ENCODE measurements at places on chromosomes 11 and 22. TPM values are rescaled to one million over a fixed set of nuclear protein-coding genes. Genes with fewer than 3 reads are reported as not detected.

GRCh38 chr22:50146439-50147238 lies 23.9 kb upstream of the PANX2 start:
- no peak for DNase-seq

DNA sequence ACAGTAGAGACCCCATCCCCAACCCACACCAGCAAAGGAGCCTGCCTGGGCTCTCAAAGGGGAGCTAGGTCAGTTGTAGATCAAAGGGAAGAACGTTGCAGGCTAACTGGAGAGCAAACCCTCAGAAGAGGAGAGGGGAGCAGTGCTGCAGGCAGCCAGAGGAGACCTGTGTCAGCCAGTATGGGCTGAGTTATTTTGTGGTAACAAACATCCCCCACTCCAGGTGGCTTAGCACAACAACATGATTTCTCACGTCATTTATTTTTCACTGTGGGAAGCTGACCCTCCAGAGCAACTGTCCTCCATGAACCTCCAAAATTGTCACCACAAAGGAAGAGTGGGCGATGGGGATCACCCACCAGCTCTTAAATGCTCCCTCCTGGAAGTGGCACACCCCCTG lies 19.8 kb upstream of the SHANK2 start:
- DNase-seq = no peak

DNA sequence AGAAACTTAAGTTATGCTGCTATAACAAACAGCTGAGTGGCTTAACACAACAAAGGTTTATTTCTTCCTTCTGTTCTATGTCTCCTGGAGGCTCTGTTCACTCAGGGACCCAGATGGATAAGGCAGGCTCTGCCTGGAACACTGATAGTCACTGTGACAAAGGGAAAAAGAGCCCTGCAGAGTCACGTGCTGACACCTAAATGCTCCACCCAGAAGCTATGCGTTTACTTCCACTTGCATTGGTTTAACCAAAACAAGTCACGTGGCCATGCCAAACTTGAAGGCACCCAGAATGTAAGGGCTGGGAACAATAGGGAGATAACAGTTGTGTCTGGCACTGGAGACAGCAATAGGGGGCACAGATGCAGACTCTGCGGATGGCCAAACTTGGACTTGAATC lies 3.4 kb upstream of the MS4A15 start:
- no peak for DNase-seq

The INPP5J gene
- 5.5 TPM for total RNA-seq

- DNase-seq = no peak
Observed at GRCh38 chr11:31995525-31996094, 95.3 kb upstream of the RCN1 start.

GRCh38 chr22:38628444-38628843 lies 27.7 kb downstream of the FAM227A start:
- DNase-seq = no peak

DNA sequence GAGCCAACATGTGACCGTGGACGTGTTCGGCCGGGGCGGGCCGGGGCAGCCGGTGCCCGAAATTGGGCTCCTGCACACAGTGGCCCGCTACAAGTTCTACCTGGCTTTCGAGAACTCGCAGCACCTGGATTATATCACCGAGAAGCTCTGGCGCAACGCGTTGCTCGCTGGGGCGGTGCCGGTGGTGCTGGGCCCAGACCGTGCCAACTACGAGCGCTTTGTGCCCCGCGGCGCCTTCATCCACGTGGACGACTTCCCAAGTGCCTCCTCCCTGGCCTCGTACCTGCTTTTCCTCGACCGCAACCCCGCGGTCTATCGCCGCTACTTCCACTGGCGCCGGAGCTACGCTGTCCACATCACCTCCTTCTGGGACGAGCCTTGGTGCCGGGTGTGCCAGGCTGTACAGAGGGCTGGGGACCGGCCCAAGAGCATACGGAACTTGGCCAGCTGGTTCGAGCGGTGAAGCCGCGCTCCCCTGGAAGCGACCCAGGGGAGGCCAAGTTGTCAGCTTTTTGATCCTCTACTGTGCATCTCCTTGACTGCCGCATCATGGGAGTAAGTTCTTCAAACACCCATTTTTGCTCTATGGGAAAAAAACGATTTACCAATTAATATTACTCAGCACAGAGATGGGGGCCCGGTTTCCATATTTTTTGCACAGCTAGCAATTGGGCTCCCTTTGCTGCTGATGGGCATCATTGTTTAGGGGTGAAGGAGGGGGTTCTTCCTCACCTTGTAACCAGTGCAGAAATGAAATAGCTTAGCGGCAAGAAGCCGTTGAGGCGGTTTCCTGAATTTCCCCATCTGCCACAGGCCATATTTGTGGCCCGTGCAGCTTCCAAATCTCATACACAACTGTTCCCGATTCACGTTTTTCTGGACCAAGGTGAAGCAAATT lies 1.8 kb downstream of the FUT4 start:
- DNase-seq = no peak

DNA sequence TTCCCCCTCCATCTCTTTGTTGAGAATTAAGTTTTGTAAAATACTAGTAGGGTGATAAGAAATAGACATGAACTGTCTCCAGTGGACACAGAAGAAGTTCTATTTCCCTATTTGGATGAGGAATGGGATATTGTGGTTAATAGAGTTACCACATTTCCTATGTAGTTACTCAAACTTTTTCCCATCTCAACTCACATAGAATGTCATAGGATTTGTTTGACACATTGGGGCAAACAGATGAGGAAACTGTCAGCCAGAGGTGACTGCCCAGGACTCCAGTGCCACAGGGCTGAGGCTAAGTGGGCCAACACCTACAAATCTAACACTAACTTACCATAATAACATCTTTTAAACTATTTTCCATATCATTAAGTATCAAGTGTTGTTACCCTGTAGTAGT lies 58.3 kb downstream of the CCDC83 start:
- no peak for DNase-seq

GRCh38 chr11:118358071-118358470 lies 1.3 kb upstream of the UBE4A start:
- no peak for DNase-seq

GRCh38 chr11:102620818-102621561 lies 4.1 kb downstream of the MMP20 start:
- no peak for DNase-seq

DNA sequence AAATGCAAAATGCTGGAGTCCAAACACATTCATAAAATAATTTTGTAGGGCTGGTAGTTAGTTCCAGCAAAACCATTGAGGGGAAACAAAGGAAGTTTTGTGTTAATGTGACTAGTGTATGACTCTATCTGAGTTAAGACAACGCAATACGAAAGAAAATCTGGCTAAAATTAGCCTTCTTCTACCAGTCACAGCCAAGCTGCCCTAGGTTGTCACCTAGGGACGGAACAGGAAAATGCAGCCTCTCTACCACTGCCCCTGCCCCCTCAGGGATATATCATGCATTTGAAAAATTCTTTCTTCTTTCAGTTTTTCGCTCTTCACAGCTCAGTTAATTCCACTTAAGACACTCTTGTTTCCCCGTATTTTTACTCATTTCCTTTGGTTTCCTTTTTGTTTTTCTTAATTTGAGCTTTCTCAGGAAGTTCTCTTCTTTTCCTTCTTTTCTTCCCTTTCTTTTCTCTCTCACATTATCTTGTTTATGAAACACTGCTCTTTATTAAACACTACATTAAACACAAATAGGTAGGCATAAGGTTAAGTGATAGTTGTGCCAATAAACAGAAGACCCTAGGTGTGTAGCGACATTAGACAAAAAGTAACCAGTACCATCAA lies 30.6 kb downstream of the KIRREL3 start:
- DNase-seq = no peak
